Chondrocyte (in vitro differentiated cells): ENCODE measurements at places on chromosomes 16 and 17. TPM values are rescaled to one million over a fixed set of nuclear protein-coding genes. Genes with fewer than 3 reads are reported as not detected.
A peak's percentile ranks its signal among the peaks of the same experiment; 100 is the strongest.

GRCh38 chr16:26454102-26454501, 612.6 kb upstream of the C16orf82 start:
- DNase-seq: no peak
- no peaks in the 10 kb centered on the region for H3K36me3 ChIP-seq
- H3K4me3 ChIP-seq: no peak overlapping the region
- H3K4me1 ChIP-seq: no peaks in the 10 kb centered on the region

PARD6A gene
- 2.5 to 3.5 TPM (median 3.3 TPM) in 3 replicates for total RNA-seq

DNA sequence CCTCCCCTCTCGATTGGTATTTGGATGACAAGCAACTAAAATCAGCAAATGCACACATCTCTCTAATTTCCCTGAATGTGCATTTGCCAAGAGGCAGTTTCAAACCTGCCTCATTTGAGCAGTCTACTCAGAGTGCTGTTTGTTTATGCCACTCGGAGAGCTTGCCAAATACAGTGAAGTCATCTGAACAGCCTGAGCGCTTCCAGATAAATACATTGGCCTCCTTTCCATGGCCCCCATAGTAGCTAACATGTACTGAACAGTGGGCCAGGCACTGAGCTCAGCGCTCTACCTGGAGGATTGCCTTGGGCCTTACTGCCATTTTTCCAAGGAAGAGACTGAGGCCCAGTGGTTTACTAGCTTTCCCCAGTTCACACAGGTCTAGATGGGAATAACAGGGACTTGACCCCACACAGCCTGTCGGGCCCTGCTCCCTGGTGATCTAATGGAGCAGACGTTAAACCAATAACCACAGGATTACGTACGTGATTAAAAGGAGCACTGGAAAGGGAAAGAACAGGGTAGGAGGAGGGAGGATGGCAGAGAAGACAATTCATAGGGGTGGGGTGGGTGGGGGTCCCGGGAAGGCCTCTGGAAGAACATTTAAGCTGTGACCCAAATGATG, 18.7 kb upstream of the ANKRD40CL start:
- H3K36me3 ChIP-seq: no peaks in the 10 kb centered on the region
- H3K27ac ChIP-seq: no peak overlapping the region
- H3K4me3 ChIP-seq: no peak overlapping the region
- no peak for DNase-seq
- no peaks in the 10 kb centered on the region for H3K27me3 ChIP-seq

DNA sequence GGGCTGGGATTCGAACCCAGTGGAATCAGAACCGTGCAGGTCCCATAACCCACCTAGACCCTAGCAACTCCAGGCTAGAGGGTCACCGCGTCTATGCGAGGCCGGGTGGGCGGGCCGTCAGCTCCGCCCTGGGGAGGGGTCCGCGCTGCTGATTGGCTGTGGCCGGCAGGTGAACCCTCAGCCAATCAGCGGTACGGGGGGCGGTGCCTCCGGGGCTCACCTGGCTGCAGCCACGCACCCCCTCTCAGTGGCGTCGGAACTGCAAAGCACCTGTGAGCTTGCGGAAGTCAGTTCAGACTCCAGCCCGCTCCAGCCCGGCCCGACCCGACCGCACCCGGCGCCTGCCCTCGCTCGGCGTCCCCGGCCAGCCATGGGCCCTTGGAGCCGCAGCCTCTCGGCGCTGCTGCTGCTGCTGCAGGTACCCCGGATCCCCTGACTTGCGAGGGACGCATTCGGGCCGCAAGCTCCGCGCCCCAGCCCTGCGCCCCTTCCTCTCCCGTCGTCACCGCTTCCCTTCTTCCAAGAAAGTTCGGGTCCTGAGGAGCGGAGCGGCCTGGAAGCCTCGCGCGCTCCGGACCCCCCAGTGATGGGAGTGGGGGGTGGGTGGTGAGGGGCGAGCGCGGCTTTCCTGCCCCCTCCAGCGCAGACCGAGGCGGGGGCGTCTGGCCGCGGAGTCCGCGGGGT, at the start of gene CDH1:
Gene CDH1 (plus strand): TSS at position 247 of the 684 bp plus-strand sequence. CDS start 124 bp downstream, at position 371.
- H3K4me1 ChIP-seq: peaks cover 35% of the 10 kb centered on the region
- H3K36me3 ChIP-seq: no peaks in the 10 kb centered on the region
- peaks cover 11% of the 10 kb centered on the region for H3K27me3 ChIP-seq
- DNase-seq: no peak
- H3K27ac ChIP-seq: no peak within 1 kb of the TSS

DNA sequence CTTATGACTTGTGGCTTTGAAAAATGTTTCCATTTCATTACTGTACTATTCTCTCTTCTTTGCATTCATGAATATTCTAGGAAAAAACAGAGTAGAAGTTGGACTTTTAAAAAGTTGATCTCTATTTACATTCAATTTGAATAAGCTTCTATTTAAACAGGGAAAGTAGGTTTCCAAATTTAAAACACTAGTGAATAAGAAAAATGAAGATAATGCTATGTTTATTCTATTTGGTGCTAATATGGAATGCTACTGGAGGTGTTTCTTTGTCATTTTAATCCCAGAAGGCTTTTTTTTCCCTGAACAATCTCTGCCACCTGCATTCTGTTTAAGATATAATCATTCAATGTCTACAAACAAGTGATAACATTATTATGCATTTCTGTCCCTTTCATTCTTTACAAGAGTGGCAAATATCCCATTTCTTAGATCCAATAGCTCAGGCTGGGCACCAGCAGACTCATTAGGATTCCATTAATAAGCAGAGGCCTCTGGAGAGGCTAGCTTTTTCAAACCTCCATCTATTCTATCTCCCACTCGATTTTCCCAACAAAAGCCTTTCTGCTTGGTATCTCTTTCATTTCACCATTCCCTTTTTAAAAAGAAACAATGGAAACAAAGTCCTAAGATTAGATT, 1001.6 kb upstream of the CDH8 start:
- H3K4me3 ChIP-seq: no peak overlapping the region
- DNase-seq: no peak
- no peaks in the 10 kb centered on the region for H3K27me3 ChIP-seq
- H3K36me3 ChIP-seq: no peaks in the 10 kb centered on the region
- no peak overlapping the region for H3K27ac ChIP-seq
- H3K4me1 ChIP-seq: no peaks in the 10 kb centered on the region

GRCh38 chr16:49675413-49675812, 180.5 kb downstream of the ZNF423 start:
- no peak for DNase-seq
- no peaks in the 10 kb centered on the region for H3K36me3 ChIP-seq
- H3K4me3 ChIP-seq: no peak overlapping the region
- H3K4me1 ChIP-seq: no peaks in the 10 kb centered on the region

SMIM36 gene
- total RNA-seq: not detected in 3 replicates

KRT20 gene
- total RNA-seq: not detected in 3 replicates

GRCh38 chr17:55434721-55435120, 13.1 kb upstream of the MMD start:
- no peak overlapping the region for H3K4me3 ChIP-seq
- no peaks in the 10 kb centered on the region for H3K36me3 ChIP-seq
- DNase-seq: no peak
- H3K27me3 ChIP-seq: no peaks in the 10 kb centered on the region
- no peak overlapping the region for H3K27ac ChIP-seq
- no peaks in the 10 kb centered on the region for H3K4me1 ChIP-seq

MARVELD3 gene
- 0.39 to 2.4 TPM (median 2.1 TPM) in 3 replicates for total RNA-seq

- H3K27ac ChIP-seq: no peak overlapping the region
- H3K4me1 ChIP-seq: no peaks in the 10 kb centered on the region
- no peak overlapping the region for H3K4me3 ChIP-seq
- no peak for DNase-seq
- peaks cover 41% of the 10 kb centered on the region for H3K27me3 ChIP-seq
These were observed 76.2 kb downstream of the CCT6B start for GRCh38 chr17:34885076-34885475.

NPIPB9 gene
- total RNA-seq: 1.1 to 3.2 TPM (median 2.9 TPM) in 3 replicates

GRCh38 chr17:8522577-8522976, 86.9 kb downstream of the NDEL1 start:
- no peaks in the 10 kb centered on the region for H3K4me1 ChIP-seq
- no peaks in the 10 kb centered on the region for H3K27me3 ChIP-seq
- H3K4me3 ChIP-seq: no peak overlapping the region
- no peak overlapping the region for H3K27ac ChIP-seq
- DNase-seq: no peak

BICDL2 gene
- total RNA-seq: not detected in 3 replicates

DNA sequence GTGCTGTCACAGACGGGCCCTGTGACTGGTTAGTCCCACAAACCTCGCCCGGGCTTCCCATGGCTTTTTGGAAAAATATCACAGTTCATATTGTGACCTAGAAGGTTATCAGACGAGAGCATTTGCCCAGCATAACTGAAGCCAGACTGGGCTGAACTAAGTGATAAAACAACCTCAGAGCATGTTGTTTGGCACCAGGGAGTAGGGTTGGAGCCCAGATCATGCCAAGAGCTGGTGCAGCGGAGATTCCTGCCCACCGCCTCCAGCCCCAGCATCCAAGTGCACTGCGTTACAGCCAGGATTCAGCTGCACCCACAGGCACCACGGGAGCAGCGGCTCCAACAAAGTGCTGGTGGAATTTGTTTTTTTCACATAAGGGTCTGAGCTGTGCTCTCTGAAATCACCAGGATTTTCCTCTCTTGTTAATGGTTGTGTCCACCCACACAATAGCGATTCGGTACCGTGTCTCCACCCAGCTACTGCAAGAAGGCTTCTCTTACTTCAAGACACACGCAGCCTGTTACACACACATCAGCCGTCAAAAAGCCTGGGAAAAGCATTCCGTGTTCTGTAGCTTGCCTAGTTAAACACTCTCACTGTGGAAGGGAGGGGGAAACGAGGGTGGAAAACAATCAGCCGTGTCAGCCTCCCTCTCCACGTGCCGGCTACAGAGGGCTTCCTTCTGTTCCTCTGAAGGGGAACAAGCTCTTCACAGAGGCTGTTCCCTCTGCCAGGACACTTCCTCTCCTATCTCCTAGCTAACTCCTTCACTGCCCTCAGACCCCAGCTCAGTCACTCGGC, 273.8 kb downstream of the C16orf95 start:
- peaks cover 22% of the 10 kb centered on the region for H3K4me1 ChIP-seq
- no peak for DNase-seq
- no peak overlapping the region for H3K4me3 ChIP-seq
- no peaks in the 10 kb centered on the region for H3K27me3 ChIP-seq
- no peaks in the 10 kb centered on the region for H3K36me3 ChIP-seq

VMO1 gene
- 0.82 to 2.4 TPM (median 1.2 TPM) in 3 replicates for total RNA-seq

TMIGD1 gene
- total RNA-seq: not detected in 3 replicates

DNA sequence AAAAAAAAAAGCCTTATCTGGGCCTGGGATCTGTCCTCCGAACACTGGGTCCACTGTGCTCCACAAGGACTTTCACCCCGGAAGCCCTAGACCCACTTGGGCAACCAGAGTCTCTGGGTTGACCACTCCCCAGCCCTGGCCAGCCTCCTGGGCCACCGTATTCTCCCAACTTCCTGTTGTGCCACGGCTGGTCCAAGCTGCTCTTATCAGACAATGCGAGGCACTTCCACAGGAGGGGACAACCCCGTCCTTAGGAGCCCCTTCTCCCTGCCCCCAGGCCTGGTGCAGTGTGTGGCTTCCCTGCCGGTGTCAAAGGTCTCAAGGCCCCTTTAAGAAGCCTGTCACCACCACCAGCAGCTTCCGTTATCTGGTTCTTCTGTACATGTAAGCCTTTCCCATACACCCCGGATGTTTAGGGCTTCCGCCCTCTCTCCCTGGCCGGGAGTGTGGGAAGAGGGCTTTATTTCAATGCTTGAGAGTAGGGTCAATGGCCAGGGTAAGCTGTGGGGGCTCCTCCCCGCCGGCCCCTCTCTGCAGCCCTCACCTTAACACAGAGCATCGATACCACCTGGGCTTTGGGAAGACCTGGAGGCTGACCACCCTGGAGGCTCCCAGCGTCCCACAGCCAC, 313.0 kb downstream of the SEC14L1 start:
- H3K36me3 ChIP-seq: peaks cover 2% of the 10 kb centered on the region
- no peaks in the 10 kb centered on the region for H3K27me3 ChIP-seq
- no peak for DNase-seq
- no peak overlapping the region for H3K4me3 ChIP-seq
- H3K4me1 ChIP-seq: peaks cover 61% of the 10 kb centered on the region

CCL2 gene
- 15.4 to 42.1 TPM (median 36.6 TPM) in 3 replicates for total RNA-seq

POLG2 gene
- total RNA-seq: 10.3 to 13.1 TPM (median 11.7 TPM) in 3 replicates

DNA sequence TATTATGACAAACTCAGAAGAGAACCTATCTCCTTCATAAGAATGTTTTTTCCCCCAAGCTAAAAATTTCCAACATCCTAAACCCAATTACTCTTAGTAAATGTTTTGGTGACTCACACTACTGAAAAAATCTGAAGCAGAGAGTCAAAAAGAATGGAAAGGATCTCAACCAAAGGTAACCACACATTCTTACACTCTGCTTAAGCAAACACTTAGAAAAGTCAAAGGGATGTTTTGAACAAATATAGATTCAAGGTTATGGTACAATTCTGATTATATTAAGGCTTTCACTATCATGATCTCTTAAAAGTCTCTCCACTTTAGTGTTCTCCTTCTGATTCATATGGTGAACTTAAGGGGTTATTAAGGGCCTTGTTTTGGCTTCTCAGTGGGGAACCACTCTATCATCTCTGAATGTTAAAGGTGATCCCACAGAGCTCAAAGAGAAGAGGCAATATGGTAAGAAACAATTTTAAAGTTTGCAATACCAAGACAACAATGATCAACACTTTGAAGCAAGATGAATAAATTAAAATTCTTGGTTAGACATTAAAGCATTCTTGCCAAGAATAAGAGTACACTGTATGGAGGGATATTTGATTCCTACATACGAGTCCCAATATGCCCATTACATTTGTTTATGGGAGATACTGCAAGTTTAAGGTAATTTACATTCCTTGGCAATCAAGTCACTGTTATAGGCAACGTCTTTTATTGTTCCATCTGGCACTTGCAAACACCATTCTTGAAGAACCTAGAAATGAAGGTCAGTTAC, 69.2 kb downstream of the CDC27 start:
- peak overlapping the region; percentile 45 for H3K27ac ChIP-seq
- DNase-seq: no peak
- peaks cover 18% of the 10 kb centered on the region for H3K36me3 ChIP-seq
- H3K4me1 ChIP-seq: peaks cover 22% of the 10 kb centered on the region
- H3K27me3 ChIP-seq: no peaks in the 10 kb centered on the region
- H3K4me3 ChIP-seq: no peak overlapping the region

DNA sequence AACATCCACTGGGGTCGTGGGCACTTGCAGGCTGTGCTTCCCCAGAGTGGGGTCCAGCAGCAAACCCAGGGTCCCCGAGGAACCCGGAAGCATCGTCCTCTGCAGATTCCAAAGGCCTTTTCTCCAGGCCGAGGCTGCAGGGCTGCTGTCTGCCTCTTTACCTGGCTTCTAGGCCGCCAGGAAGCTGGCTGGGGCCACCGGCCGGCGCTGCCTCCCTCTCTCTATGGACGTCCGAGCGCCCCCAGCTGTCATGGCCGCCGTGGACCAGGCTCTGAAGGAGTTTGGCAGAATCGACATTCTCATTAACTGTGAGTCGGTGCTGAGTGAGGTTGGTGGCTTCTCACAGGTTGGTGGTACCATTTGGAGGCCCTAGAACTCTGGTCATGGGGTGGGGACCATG, 5.6 kb downstream of the DECR2 start:
- no peaks in the 10 kb centered on the region for H3K27me3 ChIP-seq
- H3K4me1 ChIP-seq: peaks cover 6% of the 10 kb centered on the region
- DNase-seq: no peak
